ENCODE measurements at places on chromosomes 7 and 10.

GRCh38 chr7:7653593-7654187 is 13.1 kb downstream of the UMAD1 start:
- DNase-seq, result no peak

DNA sequence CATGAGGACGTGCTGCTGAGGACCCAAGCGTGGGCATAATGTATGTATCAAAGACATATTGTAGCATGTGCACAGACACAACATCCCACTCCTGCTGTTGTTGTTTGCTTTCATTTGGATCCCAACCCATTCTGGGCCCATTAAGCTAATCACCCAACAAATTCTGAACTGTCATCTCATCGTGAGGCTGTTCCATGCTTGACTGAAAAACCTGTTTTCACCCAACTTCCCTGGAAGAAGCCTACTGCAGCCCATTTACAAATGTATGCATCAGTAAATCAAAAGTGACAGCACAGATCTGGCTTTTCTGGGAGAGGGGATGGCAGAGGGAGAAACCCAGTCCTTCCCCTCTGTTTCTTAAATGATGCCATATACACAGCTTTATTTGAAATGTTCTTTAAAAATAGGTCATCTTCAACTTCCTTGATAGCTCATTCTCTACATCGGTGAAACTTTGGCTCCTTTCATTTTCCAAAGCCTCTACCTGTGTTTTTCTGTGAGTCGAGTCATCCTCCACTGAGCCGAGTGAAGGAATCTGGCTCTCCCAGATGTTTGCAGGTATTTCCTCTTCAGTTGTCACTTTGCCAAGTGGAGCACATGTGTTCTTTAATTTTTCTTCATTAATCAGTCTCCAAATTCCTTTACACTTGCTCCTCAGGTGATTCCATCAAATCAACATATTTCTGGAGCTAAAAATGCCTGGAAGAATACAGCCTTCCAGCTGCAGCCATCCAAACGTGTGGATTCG is 151.8 kb downstream of the CHN2 start:
- no peak for DNase-seq

DNA sequence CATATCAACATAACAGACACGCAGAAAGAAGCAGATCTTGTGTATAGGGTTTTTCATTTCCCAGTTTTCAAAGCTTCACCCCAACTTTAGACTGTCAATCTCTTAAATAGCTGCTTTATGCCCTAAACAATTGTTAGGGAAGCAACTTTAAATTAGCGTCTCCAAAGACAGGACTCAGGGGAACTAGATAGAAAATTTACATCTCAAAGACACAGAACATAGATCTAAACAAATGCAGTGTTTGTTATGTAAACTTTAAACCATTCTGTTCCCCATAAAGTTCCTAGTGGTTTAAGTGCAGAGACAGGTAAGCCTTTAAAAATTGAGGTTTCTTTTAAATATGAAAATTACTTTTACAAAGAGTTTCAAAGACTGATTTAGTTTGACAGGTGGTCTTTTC is 379.2 kb upstream of the GHITM start:
- DNase-seq, result no peak

DNA sequence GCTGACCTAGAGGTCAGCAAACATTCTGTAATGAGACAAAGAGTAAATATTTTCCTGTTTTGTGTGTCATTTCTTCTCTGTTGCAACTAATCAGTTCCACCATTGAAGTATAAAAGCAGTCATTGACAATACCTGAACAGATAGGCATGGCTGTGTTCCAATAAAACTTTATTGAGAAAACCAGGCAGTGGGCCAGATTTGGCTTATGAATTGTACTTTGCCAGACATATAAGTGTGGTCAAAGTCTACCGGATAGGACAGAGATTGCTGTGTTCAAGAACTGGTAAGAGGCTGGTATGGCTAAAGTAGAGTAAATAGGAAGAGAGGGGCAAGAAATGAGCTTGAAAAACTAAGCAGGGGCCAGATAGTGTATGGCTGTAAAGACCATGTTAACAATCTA is 38.3 kb upstream of the TAC1 start:
- DNase-seq, result no peak

DNA sequence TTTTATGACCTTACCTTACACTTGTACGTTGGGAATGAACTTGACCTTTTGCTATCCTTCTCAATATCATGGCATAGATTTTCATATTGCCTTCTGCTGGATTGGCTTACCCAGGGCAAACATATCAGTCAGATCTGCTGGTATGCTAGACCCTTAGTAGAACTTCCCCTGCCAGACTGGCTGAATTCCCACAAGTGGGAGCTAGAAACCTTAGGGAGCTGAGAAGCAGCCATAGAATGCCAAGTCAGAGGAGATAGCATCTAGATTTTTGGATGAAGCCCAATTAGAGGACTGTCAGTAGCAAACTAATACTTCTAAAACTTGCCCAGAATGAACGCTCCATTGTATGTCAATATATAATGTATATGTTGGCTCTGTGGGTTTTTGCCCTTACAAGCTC is 385.0 kb downstream of the NXPH1 start:
- no peak for DNase-seq

DNA sequence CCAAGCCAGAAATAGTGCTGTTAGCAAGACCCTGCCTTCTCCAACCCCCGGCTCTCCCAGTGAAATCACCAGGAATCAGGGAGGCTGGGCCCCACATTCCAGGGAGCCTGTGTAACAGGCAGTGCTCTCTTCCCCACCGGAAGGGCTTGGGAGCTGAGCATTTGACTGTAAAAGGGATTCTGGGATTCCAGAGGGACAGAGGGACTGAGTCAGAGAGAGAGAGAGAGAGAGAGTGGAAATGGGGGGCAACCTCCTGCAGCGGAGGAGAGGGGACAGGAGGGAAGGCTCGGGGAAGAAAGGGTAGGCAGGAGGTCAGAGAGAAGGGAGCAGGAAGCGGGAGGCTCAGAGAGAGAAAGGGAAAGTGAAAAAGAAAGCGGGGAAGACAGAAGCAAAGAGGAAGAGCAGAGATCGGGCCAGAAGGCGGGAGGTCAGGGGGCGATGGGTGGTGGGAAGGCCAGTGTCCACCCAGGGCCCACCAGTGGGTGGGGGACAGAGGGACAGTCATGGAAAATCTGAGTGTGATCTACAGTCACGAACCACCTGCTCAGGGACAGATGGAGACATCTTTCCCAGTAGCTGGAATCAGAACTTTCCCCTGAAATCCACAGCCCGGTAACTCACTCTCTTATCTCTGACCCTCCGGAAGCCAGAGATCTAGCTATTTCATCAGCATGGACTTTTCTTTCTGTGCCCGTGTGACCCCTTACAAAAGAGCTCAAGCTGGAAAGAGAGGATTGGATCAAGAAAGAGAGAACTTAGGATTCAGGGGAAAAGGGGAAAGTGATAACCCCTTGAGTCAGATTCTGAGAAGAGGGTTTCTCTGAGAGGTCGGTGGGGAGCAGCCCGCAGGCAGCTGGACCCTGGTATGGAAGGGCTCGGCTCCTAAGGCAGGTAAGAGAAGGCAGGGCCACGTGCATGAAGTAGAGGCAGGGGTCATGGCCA is 4.6 kb upstream of the SERPINE1 start:
- DNase-seq, result no peak

DNA sequence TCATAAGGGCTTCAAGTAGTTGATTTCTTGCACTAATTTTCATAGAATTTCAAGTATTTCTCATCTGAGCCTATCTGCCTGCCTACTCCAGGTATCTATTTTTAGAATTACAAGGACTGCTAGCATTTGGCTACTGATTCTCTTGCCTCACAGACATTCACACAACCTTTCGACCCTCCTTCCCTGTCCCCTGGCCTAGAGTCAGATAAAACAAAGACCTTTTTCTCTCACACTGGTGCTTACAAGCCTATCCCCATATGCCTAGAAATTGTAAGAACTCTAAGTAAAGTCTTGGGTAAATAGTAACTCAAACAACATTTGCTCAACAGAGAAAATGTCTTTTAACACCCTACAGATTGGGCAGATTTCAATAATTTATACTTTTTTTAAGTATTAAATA is 6.3 kb downstream of the GPAM start:
- no peak for DNase-seq

DNA sequence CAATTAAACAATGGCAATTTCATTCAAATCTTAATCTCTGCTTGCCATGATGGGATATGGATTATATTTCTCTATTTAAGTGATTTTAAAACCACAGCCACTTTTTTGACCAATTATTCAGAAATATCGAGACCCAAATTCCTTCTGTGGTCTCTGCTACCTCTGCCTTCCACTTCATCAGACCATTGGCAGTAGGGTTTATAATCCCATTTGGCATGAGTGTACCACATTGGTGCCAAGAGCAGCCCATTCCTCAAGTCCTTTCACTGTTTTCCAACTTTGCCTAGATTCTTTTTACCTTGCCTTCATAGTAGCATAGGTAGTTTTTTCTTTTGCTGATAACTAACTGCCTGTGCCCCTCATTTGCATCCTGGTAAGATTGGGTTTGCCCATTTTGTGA is 319.9 kb downstream of the ARL4A start:
- no peak for DNase-seq

GRCh38 chr10:114777415-114777814 is 44.2 kb upstream of the FHIP2A start:
- no peak for DNase-seq
